ENCODE measurements at places on chromosomes 11 and 22.
A peak's percentile ranks its signal among the peaks of the same experiment; 100 is the strongest.

- peak; percentile 56 for DNase-seq
Observed at GRCh38 chr22:37647928-37648327, 8.5 kb downstream of the SH3BP1 start.

DNA sequence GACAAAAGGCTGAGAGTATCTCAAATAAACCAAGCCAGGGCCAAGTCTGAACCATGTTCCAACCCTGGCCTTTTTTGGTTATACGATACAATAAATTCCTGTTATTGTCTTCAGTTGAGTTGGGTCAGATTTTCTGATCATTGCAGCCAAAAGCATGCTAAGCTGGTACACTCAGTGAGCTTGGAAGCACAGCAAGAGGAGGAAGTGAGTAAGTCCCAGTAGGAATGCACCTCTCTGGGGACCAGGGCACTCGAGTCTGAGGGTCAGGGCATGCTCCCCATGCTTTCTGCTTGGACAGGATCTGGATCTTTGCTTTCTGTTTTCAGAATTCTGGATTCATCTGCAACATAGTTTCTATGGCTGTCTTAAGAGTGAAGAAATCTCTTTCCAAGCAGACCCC is 73.1 kb downstream of the TMPRSS5 start:
- DNase-seq, result no peak

- no peak for DNase-seq
Observed at GRCh38 chr22:50218153-50218995, 17.6 kb downstream of the SELENOO start.

- DNase-seq, result no peak
Observed at GRCh38 chr22:41436322-41437113, 10.1 kb downstream of the TOB2 start.

DNA sequence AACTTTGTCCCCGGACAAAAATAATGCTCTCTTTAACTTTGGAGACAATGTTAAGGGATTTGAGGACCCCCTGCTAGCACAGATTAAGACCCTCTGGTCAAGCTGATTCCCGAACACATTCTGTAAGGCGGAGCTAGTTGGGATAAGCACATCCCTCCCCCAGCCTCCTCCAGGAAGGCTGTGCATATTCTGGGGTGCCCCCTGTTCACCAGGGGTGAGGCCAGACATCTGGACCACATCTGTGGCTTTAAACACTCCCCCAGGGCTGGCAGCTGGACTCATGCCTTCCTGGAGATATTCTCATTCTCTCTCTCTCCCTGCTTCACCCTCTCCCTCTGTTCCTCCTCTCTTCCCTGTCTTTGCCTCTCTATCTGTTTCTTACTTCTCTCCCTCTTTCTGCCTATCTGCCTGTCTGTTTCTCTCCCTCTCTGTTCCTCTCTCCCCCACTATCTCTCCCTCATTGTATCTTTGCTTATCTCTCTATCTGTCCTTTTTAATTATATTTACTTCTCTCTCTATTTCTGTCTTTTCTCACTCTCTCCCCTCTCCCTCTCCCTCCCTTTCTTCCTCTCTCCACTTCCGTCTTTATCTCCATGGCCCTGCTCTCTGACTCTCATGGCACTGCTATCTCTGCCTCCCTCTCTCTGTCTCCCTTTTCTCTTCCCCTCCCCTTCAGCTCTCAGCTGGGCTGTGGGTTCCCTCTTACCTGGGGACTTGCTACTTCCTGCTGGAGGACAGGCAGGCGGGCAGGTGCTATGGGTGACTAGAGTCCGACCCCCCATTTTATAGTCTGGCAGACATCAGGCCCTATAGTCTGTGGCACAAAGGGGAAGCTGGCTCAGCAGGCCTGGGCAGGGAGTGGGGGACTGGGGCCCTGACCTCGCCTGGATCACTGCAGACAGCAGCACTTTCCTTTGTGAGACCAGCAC is at the start of gene CRYBB1:
Gene CRYBB1, minus strand, starts transcription at position 757 of the 929 bp plus-strand sequence. CDS start 1,708 bp downstream, outside the sequence.
- DNase-seq, result no peak

DNA sequence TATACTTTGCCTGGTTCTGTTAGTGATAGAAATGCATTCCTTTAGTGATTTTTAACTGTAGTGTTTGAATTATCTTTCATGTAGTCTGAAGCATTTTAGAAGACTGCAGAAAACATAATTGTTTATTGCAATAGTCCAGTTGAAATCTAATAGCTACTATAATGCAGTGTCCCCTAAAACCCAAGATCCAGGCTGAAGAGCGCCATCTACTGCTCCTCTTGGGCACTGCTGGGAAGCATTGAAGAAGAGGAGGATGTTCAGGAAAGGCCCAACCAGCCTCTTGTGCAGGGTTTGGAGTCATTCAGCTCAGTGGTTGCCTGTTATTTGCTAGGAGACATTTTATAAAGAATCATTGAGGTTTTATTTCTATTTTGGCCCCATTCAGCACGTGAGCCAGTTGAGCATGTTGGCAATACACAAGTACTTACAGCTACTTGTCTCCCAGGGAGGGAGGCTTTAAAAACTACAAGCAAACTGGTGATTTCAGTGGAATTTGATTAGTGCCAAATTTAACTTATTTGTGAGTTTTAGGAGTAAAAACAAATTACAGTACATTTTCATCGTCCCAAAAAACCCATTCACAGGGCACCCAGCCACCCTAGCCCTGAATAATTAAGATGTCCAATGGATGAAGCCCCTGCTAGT is 74.9 kb upstream of the HORMAD2 start:
- peak; percentile 93 for DNase-seq

- DNase-seq, result no peak
Observed at GRCh38 chr11:62865635-62866034, 15.1 kb upstream of the SLC3A2 start.

DNA sequence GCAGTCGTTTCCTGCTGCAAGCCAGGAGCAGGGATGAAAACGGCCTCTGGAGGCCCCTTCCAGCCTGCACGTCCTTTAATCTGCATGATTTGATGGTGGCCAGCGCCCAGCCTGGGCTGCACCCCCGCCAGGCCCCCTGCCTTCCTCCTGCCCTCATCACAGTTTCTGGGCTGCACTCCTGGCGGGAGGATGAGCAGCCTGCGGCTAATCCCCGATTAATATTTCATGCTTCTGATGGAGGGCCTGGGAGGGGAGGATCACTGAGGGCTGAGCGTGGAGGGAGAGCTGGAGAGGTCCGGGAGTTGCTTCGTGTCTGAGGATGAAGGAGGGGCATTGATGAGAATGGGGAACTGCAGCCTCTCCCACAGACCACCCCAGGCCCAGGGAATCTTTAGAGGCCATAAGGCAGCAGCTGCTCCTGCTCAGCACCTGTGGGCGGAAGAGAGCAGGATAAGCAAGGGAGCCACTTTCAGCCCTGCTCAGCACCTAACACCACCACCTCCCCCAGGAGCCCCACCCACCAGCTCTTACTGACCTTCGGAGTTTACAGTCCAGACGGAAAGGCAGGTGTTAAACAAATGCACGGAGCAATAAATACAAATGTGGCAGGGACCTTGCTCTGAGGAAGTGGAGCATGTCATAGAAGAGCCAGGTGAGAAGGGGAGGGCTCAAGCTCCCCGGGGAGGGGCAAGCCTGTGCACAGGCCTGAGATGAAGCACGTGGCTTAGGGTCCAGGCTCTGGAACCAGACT is 135.0 kb upstream of the NECTIN1 start:
- no peak for DNase-seq

DNA sequence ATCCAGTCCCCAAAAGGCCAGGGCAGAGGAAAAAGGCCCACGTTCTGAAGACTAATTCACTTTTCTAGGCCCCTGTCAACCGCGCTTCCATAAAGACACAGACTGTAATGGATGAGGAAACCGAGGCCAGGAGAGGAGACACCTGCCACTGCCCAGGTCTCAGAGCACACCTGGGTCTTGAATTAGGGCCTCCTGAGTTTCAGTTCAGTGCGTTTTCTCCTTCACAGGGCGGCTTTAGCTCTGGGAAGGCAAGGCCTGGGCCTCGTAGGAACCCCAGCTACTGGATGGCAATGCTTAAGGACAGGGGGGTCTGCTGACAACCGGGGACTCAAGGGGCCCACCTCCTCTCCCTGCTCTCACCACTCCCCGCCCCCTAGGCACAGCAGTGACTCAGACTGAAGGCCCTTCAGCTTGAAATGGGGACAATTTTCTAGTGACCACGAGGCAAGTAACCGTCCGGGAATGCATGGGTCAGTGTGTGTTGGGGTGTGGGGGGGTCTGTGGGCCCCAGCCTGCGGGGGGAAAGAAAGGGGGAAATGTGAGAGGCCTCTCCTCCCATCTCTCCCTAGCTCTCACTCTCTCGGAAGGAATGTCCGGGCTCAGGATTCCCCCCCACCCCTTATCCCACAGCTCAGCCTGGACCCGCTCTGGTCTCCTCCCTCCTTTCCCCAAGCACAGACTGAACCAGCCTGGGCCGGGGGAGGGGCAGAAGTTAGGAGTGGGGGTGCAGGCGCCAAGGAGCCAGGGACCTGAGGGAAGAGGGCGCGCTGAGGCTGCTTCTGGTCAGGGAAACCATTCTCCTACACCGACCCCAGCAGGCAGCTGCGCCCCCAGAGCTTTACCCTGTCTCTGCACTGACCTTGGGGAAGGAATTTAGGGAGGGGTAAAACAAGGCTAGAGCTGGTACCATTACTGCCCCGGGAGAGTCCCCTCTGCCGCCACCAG is 17.2 kb downstream of the CREB3L1 start:
- peak; percentile 44 for DNase-seq

DNA sequence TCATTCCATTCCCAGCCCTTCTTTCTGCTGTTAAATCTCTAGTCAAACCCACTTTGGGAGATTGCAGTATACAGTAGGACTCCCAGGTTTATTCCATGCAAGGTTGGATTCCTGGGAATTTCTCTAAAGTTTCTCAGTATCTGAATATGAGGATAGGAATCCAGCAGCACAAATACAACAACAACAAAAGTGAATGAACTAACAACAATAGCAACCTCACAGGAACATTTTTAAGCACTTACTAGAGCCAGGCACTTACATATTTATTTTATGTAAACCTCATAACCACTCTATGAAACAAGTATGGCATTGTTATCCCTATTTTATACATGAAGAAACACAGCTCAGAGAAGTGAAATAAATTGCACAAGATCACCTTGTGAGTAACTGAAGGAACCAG is 1.9 kb downstream of the MMP7 start:
- no peak for DNase-seq

All from spinal cord (tissue), 10 donors.